ENCODE measurements at places on chromosomes 1 and 21.
A peak's percentile ranks its signal among the peaks of the same experiment; 100 is the strongest.

DNA sequence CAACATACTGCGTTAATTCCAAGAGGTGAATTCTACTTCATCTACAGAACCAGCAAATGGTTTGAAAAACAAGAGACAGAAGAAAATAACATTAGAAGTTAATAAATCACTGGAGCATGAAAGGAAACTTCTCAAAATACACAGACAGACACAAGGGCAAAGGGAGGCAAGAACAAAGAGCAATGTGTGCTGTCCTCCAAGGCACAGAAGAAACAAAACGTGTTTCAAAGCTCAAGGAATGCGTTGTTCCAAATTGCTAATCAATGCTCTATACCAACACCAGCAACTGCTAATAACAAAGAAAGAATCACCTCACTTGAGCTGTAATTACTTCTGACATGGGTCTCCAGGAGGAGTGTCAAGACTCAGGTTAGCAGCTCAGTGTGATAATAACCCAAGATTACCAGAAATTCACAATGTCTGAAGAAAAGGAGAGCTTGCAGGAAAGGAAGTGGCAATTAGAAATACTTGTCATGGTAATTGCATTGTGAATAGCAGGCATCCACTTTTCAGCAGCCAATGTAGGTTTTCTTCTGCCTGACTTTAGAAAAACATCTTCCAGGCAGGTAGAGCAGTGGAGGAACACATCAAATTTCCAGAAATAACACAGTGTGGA, 175.4 kb downstream of the SEC16B start:
- DNase-seq, result no peak

DNA sequence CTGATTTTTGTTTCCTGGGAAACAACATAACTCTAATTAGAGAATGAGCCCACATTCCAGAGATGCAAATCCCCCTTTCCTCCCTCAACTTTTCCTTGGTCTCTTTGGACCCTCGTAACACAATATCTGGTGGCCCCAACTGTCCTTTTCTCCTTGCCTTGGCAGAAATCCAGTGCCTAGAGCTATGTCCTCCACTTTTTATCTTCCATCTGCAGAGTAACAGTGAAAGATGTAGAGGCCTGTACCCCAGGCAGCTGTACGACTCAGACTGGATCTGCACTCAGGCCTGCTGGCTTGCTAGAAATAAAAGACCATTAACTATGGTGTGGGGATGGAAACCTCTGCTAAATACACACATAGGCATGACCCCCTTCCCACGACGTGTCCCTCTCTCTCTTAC, 72.0 kb downstream of the WARS2 start:
- DNase-seq, result no peak

DNA sequence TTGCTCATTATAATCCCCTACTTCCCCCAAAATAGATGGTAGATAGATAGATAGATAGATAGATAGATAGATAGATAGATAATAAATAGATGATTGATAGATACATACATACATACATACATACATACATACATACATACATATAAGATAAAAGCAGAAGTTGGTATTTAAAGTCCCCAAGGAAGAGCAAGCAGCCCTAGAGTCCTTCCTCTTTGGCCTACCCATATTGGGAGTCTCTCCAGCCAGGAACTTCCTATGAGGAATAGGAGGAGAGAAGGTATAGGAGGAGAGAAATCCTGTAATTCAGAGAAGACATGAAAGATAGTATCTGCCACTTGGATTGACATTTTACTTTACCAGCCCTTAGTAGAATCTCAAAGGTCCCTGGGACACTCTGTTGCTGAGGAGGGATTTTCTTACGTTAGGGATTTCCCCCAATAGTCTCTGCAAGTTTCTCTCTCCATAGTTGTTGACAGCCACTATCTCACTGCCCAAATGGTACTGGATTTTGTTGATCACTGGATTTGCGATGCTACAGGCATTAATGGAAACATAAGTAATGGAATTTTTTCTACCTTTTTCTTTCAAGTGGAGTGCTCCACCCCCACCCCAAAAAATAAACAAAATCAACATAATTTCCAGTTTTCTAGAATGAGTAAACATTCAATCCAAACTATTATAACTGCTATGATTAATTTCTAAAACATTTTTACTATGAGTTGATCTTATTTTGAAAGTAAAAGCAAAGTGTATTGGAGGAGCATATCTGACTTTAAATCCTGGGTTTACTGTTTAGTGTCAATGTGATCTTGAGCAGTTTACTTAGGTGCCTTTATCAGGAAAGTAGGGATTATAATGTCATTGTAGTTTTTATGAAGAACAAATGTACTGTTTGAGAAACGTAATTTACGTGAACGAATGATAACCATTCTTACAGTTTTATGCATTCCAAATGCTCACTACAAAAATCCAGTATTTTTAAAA, 93.2 kb upstream of the TNFSF4 start:
- no peak for DNase-seq

GRCh38 chr1:204503913-204504519, 9.4 kb upstream of the PIK3C2B start:
- peak; percentile 2 for DNase-seq

DNA sequence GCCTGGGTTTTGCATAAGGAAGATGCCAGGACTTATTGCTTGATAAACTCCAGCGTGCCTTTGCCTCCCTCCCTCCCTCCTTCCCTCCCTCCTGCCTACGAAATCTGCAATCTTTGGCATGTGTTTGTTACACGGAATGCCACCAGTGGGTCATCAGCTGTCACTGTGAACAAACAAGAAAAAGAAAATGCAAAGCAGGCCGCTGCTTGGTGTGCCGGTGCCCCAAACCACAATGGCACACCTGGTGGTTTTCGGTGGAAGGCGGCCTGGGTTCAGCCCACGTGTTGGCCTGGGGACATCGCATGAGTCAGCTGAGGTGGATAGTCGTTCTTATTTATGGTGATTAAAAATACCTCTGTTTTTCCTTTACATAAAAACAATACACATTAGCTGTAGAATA, 16.3 kb upstream of the IFNLR1 start:
- no peak for DNase-seq

DNA sequence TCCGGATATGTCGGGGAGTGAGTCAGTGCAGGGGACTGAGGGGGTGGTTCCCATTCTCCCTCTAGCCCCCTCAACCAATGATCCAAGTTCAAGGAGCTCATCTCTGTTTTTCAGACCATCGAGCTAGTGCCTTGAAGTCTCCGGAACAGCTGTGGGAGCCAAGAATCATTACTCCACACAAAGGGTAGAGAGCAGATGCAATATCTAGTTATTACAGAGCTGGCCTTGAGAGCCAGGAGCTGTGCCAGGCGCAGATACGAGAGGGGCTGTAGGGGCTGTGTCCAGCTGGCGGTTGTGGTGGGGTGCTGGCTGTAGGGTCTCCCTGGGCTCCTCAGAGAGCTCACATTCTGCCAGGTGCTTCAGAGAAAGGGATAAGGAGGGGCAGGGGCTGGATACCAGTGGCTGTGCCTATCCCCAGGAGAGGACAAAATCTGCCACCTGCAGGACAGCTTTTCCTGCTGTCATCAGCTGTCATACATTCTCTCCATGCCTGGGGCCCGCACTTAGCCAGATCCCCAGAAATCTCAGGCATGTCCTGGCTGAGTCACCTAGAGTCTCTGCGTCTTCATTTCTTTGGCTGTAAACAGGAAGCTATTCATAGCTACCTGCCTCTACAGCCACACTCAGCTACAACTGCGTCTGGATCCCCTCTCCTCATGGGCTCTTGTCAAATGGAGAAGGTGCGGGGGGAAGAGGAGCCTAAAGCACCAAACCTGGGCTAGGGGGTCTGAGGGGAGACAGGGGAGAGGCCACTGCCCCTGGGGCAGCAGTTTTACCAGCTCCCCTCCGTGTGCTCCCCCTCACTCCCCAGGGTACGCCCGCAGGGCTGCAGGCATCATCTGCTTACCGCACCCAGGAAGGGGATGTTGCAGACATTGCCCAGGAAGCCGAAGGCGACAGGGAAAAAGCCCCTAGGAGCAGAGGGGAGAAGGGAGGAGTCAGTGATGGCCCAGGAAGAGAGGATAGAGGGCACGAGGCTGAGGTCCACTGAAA, 2.4 kb upstream of the KISS1 start:
- no peak for DNase-seq

GRCh38 chr21:16312321-16312720, 582.5 kb downstream of the USP25 start:
- DNase-seq, result no peak

- DNase-seq, result no peak
Measured at GRCh38 chr1:201265756-201266155, 17.6 kb upstream of the PKP1 start.

DNA sequence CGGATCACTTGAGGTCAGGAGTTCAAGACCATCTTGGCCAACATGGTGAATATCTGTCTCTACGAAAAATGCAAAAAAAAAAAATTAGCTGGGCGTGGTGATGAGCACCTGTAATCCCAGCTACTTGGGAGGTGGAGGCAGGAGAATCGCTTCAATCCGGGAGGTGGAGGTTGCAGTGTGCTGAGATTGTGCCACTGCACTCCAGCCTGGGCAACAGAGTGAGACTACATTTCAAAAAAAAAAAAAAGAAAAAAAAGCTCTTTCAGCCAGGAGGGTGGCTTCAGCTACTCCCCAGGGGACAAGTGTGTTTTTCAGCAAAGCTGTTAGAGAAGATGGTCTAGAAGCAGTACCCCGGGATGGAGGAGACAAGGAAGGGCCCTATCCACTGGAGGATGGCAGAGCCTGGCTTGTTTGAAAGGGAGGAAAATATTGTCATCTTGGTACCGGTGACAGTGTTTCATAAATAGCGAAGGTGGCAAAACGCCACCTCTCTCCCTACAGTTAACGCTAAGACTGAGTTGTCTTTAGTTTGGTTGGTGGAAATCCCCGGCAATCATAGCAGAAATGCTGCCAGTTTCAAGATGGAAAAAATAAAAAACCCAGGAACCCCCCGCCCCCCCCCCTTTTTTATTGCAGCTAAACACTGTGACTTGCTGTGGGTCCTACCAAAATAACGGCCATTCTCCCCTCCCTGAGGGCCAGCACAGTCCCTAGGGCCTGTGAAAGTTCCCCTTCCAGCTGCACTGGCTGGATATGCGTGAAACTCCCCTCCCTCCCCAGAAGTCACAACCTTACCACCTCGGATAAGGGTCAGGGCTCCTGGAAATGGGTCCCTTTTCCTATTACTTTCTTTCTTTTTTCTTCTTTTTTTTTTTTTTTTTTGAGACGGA, 3.5 kb downstream of the PIK3CD start:
- no peak for DNase-seq

GRCh38 chr1:159015440-159015909, 5.8 kb downstream of the IFI16 start:
- no peak for DNase-seq

- DNase-seq, result no peak
Measured at GRCh38 chr1:14880456-14881316, 272.9 kb upstream of the TMEM51 start.

GRCh38 chr1:170162459-170163246, 16.9 kb downstream of the NTMT2 start:
- no peak for DNase-seq

DNA sequence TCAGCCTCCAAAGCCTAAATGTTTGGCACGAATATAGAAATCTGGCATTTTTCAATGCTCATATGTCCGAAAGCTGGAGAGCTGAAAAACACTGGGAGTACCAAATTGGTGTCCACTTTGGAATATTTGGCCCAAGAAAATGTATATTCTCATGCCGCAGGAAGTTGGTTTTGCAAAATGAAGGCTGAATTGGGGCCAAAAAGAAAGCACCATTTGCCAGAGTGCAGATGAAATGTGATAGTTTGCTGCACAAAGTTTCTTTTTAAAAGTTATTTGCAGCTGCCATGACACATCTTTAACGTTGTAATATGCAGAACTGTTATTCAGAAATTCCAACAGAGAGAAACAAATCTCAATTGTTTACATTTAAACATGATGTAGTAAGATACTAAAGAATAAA, 124.2 kb upstream of the LYPLAL1 start:
- no peak for DNase-seq
